ENCODE measurements at places on chromosomes 2 and 18. TPM values are rescaled to one million over a fixed set of nuclear protein-coding genes. Genes with fewer than 3 reads are reported as not detected.

SERPINB11 gene
- not detected for total RNA-seq

SPHKAP gene
- total RNA-seq: not detected

CENPO gene
- total RNA-seq: 3.4 TPM

CYP27A1 gene
- not detected for total RNA-seq

CTDP1 gene
- total RNA-seq: 69.0 TPM

GRCh38 chr18:70337139-70337972 lies 48.5 kb downstream of the SOCS6 start:
- no peaks in the 10 kb centered on the region for H3K36me3 ChIP-seq
- DNase-seq: no peak
- no peak overlapping the region for H3K27ac ChIP-seq
- H3K4me3 ChIP-seq: no peak overlapping the region
- H3K27me3 ChIP-seq: no peaks in the 10 kb centered on the region

DNA sequence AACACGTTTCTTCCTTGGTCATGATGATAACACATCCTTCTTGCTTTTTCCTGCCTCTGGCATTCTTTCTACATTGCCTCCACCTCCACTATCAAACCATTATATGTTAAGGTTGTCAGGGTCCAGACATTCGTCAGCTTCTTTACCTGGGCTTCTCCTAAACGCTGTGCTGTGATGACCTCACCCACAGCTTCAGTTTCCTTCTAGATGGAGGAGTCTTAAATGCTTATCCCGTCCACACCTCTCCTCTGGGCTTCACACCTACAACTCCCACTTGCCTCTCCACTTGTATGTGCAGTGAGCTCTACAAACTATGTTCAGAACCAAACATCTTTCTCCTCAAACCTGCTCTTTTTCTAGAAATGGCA lies 666 bp upstream of the STAT1 start:
- peaks cover 11% of the 10 kb centered on the region for H3K36me3 ChIP-seq
- no peaks in the 10 kb centered on the region for H3K27me3 ChIP-seq
- peak overlapping the region; percentile 91 for H3K27ac ChIP-seq
- H3K4me3 ChIP-seq: peak overlapping the region; percentile 75

DNA sequence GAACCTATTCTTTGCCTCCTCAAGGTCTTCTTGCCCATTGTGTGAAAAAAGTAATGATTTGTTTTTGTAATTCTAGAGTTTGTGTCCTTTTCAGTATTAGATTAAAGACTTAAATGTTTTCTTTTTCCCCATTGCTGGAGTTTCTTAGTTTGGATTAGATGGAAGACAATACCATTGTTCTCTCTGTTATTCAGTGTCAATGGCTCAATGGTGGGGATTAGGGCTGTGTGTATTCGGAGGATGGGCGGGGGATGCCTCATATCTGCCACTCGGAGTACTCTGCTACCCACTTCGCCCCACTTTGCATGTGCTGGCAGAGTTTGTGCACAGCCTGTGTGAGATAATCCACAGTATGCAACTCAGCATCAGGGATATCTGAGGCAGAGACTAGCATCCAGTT lies 90.1 kb downstream of the KLHL29 start:
- no peak for DNase-seq
- no peak overlapping the region for H3K27ac ChIP-seq
- no peaks in the 10 kb centered on the region for H3K36me3 ChIP-seq
- H3K4me3 ChIP-seq: no peak overlapping the region
- no peaks in the 10 kb centered on the region for H3K27me3 ChIP-seq

DNA sequence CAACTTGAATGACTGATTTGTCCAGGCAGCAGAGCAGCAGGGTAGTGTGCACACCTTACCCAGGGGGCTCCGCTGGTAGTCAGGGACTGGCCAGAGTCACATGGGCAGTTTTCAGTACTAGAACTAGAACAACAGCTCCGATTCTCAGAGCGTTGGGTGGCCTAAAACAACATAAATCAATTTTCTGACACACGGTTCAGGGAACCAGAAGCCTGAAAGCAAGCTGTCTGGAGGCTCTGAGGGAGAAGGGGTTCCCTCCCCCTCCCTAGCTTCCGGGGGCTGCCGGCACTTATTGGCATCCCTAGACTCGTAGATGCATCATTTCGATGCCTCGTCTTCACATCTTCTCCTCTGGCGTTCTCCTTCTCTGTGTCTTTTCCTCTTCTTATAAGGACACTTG lies 13.4 kb upstream of the ITGB6 start:
- no peaks in the 10 kb centered on the region for H3K36me3 ChIP-seq
- no peak overlapping the region for H3K27ac ChIP-seq
- DNase-seq: no peak
- no peak overlapping the region for H3K4me3 ChIP-seq

DNA sequence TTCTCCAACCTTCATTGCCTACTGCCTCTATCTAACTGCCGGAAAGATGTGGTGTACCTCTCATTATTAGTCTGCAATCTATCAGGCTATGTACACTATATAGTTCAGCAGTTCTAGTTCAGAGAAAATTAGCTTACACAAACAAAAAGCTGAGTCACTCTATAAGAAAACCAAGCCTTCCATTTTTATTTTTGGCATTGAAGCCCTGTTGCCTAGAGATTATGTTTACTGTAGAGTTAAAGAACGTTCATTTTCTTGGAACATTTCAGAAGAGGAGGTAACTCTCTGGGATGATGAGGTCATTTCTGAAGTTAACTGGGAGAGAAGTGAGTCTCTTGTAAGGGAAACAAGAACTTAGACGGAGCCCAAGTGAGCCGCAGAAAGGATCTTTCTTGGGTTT lies 133.5 kb downstream of the FAM124B start:
- no peak overlapping the region for H3K4me3 ChIP-seq
- H3K27me3 ChIP-seq: no peaks in the 10 kb centered on the region
- no peaks in the 10 kb centered on the region for H3K36me3 ChIP-seq
- H3K4me1 ChIP-seq: no peaks in the 10 kb centered on the region

DNA sequence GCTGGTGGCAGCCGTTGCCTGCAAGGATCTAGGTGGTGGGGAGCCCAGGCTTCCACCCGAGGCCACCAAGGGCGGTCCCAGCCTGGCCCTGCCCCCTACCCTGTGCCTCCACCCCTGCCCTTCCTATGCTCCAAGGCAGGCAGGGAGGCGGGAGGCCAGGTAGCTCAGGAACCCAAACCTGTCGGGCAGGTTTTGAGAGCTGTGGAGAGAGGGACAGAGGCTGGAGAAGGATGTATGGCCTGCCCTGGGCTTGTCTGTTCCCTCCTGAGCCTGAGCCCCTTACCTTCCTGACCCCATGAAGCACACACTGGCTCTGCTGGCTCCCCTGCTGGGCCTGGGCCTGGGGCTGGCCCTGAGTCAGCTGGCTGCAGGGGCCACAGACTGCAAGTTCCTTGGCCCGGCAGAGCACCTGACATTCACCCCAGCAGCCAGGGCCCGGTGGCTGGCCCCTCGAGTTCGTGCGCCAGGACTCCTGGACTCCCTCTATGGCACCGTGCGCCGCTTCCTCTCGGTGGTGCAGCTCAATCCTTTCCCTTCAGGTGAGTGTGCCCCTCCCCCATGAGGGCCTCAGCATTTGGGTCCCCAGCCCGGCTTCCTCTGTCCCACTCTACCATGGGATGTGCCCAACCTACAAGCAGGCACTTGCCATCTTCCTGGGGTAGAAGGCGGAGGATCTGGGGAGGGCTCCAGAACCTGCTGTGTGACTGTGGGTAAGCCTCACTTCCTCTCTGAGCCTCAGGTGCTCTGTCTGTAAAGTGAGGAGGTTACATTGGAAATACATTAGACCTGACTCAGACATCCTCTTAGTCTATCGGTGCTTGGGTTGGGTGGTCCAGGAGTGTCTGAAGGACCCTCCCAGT lies at the start of gene PROM2:
Gene PROM2, plus strand, starts transcription at position 159 of the 860 bp plus-strand sequence. Its CDS starts 137 bp downstream, at position 296.
- H3K27me3 ChIP-seq: no peaks in the 10 kb centered on the region
- DNase-seq: no peak
- no peaks in the 10 kb centered on the region for H3K4me1 ChIP-seq
- H3K27ac ChIP-seq: no peak within 1 kb of the TSS

GRCh38 chr18:63271881-63272299 lies 47.7 kb downstream of the BCL2 start:
- H3K4me3 ChIP-seq: no peak overlapping the region
- no peak for DNase-seq
- no peaks in the 10 kb centered on the region for H3K27me3 ChIP-seq

DNA sequence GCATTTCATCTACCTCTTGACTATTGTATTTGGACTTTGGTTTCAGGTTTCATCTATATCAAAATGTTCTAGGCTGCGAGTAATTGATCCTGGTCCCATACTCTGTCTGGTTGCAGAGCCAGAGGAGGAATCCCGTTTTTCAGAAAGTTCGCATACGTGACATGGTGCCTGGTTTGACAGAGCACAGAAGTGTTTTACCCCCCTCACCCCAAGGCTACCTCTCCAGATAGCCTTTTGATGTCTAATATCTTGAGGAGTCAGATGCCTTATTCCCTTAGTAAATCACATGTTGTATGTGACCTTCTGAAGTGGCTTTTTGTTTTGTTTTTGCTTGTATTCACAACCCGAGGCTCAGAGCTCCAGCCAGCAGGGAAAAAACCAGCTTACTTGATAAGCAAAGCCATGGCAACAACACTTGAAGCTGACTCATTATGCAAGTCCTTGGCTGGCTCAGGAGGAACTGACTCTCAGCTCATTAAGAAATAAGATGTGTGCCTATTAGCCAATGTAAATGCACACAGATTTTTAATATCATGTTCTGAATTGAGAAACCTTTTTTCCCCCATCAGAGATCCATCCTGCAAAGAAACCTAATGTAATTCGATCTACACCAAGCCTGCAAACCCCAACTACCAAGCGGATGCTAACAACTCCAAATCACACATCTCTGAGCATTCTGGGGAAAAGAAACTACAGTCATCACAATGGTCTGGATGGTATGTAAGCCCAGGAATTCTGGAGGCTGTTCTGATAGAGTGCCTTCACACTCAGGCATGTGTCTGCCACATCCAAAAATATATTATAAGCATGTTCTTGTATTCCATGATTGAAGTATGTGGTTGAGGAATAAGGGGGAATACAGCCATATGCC lies 41.4 kb downstream of the OXER1 start:
- H3K4me1 ChIP-seq: no peaks in the 10 kb centered on the region
- peaks cover 4% of the 10 kb centered on the region for H3K36me3 ChIP-seq
- no peak overlapping the region for H3K27ac ChIP-seq
- no peak for DNase-seq
- no peaks in the 10 kb centered on the region for H3K27me3 ChIP-seq

GRCh38 chr2:56040834-56041233 lies 117.3 kb upstream of the EFEMP1 start:
- H3K36me3 ChIP-seq: no peaks in the 10 kb centered on the region
- H3K4me1 ChIP-seq: no peaks in the 10 kb centered on the region
- no peaks in the 10 kb centered on the region for H3K27me3 ChIP-seq
- H3K4me3 ChIP-seq: no peak overlapping the region
- no peak for DNase-seq

GRCh38 chr2:135182190-135182589 lies 130.1 kb downstream of the RAB3GAP1 start:
- H3K4me1 ChIP-seq: no peaks in the 10 kb centered on the region
- H3K27ac ChIP-seq: no peak overlapping the region
- no peaks in the 10 kb centered on the region for H3K36me3 ChIP-seq
- H3K27me3 ChIP-seq: no peaks in the 10 kb centered on the region
- DNase-seq: no peak

DNA sequence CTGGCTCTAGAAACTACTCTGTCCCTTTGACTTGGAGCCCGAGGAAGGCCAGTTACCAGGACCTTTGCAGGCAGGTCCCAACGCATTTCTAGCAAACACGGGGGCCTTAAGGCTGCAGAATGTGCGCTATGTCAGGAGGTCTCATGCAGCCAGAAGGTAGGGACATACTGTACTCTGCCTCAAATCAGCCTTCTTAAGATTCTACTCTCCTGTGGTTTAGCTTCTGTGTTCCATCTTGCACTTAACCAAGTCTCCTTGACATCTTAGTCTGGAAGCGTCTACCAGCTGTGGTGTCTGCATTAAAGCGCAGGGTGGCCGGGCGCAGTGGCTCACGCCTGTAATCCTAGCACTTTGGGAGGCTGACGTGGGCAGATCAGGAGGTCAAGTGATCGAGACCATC lies 65.5 kb downstream of the STEAP3 start:
- no peak overlapping the region for H3K4me3 ChIP-seq
- no peaks in the 10 kb centered on the region for H3K27me3 ChIP-seq
- no peaks in the 10 kb centered on the region for H3K36me3 ChIP-seq

GRCh38 chr2:118865106-118865505 lies 17.7 kb upstream of the EN1 start:
- H3K36me3 ChIP-seq: no peaks in the 10 kb centered on the region
- no peak overlapping the region for H3K4me3 ChIP-seq
- no peaks in the 10 kb centered on the region for H3K4me1 ChIP-seq

- peak; percentile 45 for DNase-seq
- peaks cover 70% of the 10 kb centered on the region for H3K4me1 ChIP-seq
- H3K27ac ChIP-seq: no peak overlapping the region
Observed at GRCh38 chr18:79680100-79680879, 687 bp downstream of the CTDP1 start.

DNA sequence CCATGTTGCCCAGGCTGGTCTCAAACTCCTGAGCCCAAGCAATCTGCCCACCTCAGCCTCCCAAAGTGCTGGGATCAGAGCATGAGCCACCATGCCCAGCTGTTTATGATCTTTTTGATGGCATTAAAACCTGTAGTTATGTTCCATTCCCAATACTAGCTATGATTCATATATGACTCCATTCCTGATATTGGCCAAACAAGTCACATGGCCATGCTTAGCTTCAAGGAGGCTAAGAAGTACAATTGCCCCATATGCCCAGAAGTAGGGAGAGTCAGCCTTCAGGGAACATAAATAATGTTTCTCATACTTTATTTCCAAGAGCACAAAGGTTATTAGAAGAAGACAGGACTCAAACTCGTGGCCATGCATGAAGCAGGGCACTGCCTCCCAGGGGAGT lies 132.4 kb upstream of the RAB6C start:
- H3K4me3 ChIP-seq: no peak overlapping the region
- no peaks in the 10 kb centered on the region for H3K36me3 ChIP-seq
- DNase-seq: no peak

GRCh38 chr2:232377841-232378734 lies 463 bp upstream of the ALPP start:
- H3K36me3 ChIP-seq: no peaks in the 10 kb centered on the region
- no peak overlapping the region for H3K27ac ChIP-seq
- no peak overlapping the region for H3K4me3 ChIP-seq
- H3K27me3 ChIP-seq: peaks cover 6% of the 10 kb centered on the region

Measured in CD4-positive, alpha-beta T cell (primary cell).